AG04449 (cell line): ENCODE measurements at places on chromosomes 1 and 21.

GRCh38 chr1:210244746-210245367 is 12.3 kb downstream of the SERTAD4 start:
- no peak for DNase-seq

DNA sequence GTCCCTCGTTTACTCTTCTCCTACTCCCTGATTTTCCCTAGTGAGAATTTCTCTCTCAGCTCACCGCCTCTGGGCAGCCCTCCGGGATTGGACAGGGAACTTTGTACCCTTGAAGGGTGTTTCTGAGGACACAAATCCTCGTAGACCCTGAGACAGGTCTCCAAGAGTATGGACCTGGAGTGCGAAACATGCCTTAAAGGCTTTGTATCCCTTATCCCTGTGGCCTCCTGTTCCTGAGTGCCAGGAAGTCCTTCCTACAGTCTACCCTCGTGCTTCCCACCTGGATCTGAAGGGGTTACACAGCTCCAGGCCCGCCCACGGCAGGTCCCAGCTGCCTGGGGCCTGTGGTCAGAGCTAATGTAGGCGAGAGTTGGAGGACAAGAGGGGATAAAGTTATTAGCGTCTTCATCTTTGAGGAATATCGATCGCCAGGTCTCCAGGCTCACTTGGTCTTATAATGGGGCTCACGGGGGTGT is 7.6 kb upstream of the PEAR1 start:
- no peak for DNase-seq

DNA sequence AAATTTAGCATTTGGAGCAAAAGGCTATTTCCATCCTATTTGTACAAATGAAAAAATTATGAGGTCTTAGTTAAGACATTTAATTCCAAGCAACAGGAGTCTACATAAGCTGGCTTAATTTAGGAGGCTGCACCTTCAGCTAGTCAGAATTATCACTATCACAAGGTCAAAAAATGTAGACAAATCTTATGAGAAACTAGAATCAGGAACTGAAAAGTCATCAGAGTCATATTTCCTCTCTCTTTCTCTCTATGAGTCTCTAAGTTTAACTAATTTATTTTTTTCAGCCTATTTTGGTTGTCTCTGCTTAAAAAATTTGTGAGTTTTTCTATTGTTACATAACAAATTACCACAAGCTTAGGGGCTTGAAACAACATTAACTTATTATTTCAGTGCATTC is 807.1 kb upstream of the PRMT6 start:
- DNase-seq: no peak

DNA sequence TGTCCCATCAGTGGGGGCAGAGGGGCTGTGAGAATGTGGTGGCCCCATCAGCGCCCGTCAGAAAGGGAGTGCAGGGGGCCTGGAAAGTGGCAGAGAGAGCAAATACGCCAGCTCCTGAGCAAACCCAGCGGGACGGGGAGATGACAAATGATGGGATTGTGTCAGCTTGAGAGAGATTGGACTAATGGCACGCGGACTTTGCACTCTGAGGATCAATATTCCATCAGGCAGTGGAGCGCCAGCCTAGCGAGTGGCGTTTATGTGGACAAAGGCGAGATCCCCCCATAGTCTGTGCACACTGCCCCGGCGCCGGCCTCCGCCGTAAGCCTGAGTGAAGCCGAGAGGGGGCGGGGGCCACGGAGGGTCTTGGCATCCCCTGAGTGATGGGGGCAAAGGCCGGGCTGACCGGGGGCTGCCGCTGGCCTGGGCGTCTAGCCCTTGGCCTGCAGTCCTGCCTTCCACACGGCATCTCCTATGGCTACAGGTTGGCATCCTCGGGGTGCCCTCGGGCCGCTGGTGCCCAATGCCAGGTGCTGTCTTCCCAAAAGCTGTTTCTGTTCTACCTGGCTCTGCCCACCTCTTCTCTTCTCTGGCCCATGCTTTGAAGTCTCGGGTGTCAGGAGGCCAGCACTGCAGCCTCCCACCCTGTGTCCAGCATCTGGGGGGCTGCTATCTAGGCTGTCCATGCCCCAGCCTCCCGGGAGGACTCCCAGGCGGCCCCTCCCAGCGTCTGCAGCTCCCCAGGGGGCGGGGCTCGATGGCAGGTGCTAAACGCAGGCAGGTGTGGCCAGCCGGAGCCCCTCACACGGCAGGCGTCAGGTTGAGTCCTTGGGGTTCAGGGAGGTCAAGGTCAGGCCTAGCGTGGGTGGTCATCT is 46.5 kb downstream of the PRDM16 start:
- no peak for DNase-seq

- no peak for DNase-seq
Observed at GRCh38 chr1:36159614-36160387, 3.8 kb downstream of the MAP7D1 start.

GRCh38 chr1:14607295-14607694 is 8.8 kb downstream of the KAZN start:
- DNase-seq: no peak

DNA sequence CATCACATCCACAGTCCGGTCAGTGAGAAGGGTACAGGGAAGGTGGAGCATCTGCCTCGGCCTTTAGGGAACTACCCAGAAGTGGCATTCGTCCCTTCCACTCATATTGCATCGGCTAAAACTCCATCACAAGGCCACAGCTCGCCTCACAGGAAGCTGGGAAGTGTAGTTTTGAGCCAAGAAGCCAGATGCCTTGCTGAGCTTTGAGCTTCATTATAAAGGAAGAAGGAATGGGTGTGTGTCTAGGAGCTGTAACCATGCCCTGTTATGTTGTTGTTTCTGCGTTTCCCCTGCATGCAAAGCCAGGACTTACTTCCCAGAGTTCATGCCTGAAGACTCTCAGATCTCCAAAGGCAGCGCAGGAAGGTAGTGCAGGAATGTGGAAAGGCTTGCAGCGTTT is 61.1 kb downstream of the OPTC start:
- no peak for DNase-seq

DNA sequence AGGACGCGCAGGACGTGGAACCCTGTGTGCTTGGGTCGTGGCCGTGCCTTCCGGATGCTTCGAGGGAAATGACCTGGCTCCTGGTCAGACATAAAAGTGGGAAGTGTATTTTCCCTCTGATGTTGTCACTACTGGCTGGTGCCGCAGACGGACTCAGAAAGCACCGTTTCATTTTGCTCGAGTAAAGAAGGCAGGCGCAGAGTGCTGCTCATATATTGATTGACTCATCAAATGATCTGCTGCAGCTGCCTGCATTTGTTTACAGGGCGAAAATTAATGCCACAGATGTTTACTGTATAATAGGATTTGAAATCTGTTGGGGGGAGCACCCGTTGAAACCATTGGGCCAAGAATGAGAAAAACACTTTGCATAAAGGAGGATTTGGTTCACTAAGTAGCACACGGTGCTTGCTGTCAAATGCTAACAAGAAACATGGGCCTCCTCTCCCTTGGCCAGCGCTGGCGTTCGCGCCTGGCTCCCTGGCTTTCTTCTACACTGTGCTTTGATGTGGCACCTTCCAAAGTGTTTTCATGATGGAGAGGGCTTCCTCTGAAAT is 365.5 kb downstream of the CAMTA1 start:
- DNase-seq: no peak

DNA sequence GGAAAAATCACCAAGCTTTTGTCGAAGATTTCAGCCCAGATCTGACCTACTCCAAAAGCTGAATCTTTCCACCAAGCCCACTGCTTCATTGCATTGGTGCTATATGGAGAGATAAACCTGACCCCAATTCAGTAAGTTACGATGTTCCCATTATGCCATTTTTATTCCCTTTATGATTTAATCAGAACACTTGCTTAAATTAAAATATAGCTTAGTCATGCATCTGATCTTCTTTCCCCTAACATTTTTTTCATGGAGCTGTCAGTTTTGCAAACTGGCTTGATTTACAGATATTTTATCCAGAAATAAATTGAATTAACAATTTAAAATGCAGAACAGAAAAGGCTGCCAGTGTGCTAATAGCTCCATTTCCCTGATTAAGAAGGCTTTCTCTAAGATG is 503.5 kb upstream of the C1orf87 start:
- no peak for DNase-seq

DNA sequence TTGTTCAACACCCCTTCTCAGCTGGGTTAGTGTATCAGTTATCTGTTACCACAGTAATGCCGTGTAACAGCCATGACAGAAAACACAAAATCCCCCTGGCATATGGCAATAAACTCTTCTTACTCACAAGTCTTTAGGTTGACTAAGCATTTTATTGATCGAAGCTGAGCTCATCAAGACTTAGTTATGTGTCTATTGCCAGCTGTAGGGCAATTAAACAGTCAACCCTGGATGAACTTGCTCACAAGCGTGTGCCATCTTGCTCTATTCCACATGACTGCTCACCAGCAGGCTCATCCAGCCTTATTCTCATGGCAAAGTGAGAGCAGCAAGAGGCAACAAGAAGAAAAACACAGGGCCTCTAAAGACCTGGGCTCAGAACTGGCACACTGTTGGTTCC is 333.8 kb upstream of the PTBP2 start:
- DNase-seq: no peak

- no peak for DNase-seq
Observed at GRCh38 chr1:158506369-158506987, 34.5 kb downstream of the OR10R2 start.

DNA sequence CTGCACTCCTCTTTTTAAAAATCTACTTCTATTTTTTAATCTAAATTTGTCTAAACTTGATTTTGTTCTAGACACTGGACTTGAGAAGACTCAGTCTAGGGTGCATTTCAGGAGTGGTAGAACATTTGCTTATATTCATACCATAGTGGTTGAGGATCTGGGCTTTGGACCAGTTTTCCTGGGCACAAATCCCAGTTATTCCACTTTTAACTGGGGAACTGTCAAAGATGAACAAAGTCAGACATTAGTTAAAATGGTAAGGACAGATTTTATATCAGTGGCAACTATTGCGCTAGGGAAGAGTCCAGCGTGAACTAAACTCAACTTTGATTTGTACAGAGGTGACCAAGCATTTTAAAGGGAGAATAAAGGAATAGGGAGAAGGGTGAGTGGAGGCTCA is 102.4 kb downstream of the FMN2 start:
- peak; percentile 63 for DNase-seq
